ENCODE measurements at places on chromosomes 5 and 9. TPM values are rescaled to one million over a fixed set of nuclear protein-coding genes. Genes with fewer than 3 reads are reported as not detected.

DNA sequence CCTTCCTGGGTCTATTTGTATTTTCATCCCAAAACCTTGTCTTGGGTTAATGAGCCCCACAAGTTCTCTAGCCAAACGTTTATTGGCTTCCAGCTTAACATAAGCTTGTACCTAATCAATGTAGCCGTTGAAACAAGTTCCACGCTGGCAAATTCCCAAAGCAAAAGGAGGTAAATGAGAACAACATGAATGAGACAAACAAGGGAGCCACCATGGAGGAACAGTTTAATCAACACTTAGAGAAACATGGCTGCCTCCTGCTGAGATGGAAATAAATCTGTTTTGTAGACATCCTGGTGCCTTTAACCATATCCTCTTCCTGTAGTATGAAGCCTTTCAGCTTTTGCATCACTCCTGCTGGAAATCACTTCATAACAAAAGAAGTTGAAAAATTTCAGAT is 166.6 kb upstream of the NFIB start:
- no peak for DNase-seq
- H3K27me3 ChIP-seq = no peaks in the 10 kb centered on the region
- H3K27ac ChIP-seq = no peak overlapping the region
- H3K36me3 ChIP-seq = no peaks in the 10 kb centered on the region
- H3K4me3 ChIP-seq = no peak overlapping the region
- no peaks in the 10 kb centered on the region for H3K4me1 ChIP-seq

DNA sequence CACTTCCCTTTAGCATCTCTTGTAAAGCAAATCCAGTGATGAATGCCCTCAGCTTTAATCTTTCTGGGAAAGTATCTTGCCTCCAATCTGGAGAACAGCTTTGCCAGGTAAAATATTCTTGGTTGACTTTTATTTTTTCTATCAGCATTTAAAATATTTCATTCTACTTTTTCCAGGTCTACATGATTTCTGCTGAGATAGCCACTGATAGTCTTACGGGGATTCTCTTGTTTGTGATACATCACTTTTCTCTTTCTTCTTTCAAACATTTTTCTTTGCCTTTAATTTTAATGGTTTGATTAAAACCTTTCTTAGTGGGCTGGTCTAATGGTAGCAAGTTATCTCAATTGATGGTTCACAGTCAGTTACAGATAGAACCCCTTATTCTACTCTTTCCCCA is 33.9 kb upstream of the FAM120A start:
- no peaks in the 10 kb centered on the region for H3K36me3 ChIP-seq
- no peak overlapping the region for H3K27ac ChIP-seq
- no peaks in the 10 kb centered on the region for H3K4me1 ChIP-seq
- H3K27me3 ChIP-seq = no peaks in the 10 kb centered on the region
- DNase-seq = no peak

GRCh38 chr9:138052322-138052615 is 174.7 kb downstream of the CACNA1B start:
- H3K4me1 ChIP-seq = no peaks in the 10 kb centered on the region
- no peaks in the 10 kb centered on the region for H3K27me3 ChIP-seq
- no peak overlapping the region for H3K27ac ChIP-seq
- DNase-seq = no peak

GRCh38 chr9:108552459-108553040 is 303.2 kb downstream of the ACTL7B start:
- H3K27ac ChIP-seq = no peak overlapping the region
- no peaks in the 10 kb centered on the region for H3K4me1 ChIP-seq
- H3K27me3 ChIP-seq = no peaks in the 10 kb centered on the region
- DNase-seq = no peak

GRCh38 chr9:86598411-86599239 is 244.4 kb upstream of the TUT7 start:
- DNase-seq = peak; percentile 50
- H3K4me3 ChIP-seq = no peak overlapping the region
- no peaks in the 10 kb centered on the region for H3K36me3 ChIP-seq
- H3K4me1 ChIP-seq = peaks cover 9% of the 10 kb centered on the region
- no peaks in the 10 kb centered on the region for H3K27me3 ChIP-seq
- no peak overlapping the region for H3K27ac ChIP-seq

DNA sequence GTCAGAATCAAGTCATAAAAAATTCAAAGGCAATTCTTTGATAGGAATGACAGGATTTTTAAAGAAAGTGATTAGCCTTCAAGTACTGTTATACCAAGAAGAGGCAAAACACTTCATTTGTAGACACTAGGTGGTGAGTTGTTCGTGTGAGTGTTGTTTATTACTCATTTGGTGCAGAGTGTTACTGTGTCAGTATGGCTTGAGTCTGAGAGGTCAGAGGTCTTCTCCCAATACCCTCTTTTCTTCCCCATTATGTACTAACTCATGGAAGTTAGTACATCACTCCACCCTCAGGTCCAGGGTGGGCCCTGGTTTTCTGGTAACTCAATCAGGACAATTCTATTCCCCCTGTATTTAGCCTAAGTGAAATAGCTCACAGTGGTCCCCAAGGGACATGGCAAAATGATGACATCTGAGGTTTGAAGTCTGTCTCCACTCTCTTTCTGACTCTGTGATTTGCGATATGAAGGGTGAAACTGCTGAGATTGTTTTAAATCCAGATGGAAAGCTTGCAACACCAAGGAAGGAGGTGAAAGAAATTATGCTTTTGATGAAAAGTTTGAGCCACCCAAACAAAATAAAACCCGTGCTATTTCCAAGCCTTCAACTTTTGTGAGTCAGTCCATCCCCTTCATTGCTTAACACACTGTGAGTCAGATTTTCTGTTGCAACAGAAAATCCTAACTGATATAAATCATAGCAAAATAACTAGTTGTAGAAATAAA is 56.8 kb downstream of the NUDT12 start:
- H3K27me3 ChIP-seq = no peaks in the 10 kb centered on the region
- H3K4me3 ChIP-seq = no peak overlapping the region
- no peak overlapping the region for H3K27ac ChIP-seq
- H3K4me1 ChIP-seq = no peaks in the 10 kb centered on the region

GRCh38 chr9:75369989-75370388 is 281.7 kb downstream of the OSTF1 start:
- H3K4me1 ChIP-seq = no peaks in the 10 kb centered on the region
- no peaks in the 10 kb centered on the region for H3K36me3 ChIP-seq
- H3K4me3 ChIP-seq = no peak overlapping the region

- H3K4me1 ChIP-seq = no peaks in the 10 kb centered on the region
- H3K4me3 ChIP-seq = no peak overlapping the region
- DNase-seq = no peak
- no peaks in the 10 kb centered on the region for H3K36me3 ChIP-seq
- no peaks in the 10 kb centered on the region for H3K27me3 ChIP-seq
- H3K27ac ChIP-seq = no peak overlapping the region
Observed at GRCh38 chr9:137429974-137430722, 7.0 kb downstream of the NOXA1 start.

DNA sequence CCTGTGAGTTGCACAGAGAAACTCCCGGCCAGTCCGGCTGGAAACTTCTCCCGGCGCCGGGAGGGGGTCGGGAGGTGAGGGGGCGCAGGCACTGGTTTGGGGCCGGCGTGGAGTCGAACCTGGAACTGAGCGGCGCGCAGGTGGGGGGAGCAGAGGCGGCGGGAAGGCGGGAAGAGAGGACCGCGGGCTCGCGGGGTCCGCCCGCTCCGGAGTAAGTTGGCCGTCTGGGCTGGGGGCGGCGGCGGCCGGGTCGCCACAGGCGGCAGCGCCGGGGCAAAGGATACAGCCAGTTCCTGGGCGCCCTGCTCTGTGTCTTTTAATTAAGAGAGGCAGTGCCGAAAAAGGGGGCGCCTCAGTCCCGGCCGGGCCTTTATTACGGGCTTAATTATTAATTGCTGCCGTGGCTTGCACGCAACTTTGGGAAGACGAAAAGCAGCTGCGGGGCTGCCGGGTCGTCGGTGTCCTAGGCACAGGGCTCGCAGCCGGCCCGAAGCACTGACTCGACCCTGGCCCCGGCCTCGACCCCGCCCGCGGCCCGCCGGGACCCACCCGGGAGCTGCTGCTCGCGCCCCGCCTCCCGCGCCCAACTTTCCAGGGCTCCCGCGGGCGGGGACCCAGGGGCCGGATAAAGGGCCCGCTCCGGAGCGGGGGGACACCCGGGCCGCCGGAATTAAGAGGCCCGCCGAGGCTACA is 1.1 kb downstream of the NTNG2 start:
- H3K27me3 ChIP-seq = no peaks in the 10 kb centered on the region
- peak overlapping the region; percentile 64 for H3K4me3 ChIP-seq
- H3K4me1 ChIP-seq = peaks cover 20% of the 10 kb centered on the region
- H3K36me3 ChIP-seq = no peaks in the 10 kb centered on the region
- DNase-seq = no peak

DNA sequence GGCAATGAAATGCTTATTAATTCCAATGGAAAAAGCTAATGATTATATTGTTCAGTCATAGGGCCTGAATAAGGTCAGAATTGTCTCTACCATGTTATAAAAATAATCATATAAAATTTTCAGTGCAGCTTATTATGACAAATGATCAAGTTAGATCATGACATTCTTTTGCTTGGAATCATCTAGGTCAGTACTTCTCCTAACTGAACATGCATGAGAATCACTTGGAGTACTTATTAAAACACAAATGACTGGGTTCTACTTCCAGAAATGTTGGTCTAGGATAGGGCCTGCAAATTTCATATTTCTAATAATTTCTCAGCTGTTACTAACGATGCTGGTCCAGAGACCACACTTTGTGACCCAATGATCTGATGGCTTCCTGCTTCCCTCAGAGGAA is 806.0 kb upstream of the ZNF608 start:
- H3K4me3 ChIP-seq = no peak overlapping the region
- H3K36me3 ChIP-seq = no peaks in the 10 kb centered on the region
- H3K27ac ChIP-seq = no peak overlapping the region
- DNase-seq = no peak

GRCh38 chr5:72878854-72879253 is 62.4 kb downstream of the TNPO1 start:
- no peak for DNase-seq
- H3K4me1 ChIP-seq = no peaks in the 10 kb centered on the region
- no peak overlapping the region for H3K27ac ChIP-seq
- no peak overlapping the region for H3K4me3 ChIP-seq

DNA sequence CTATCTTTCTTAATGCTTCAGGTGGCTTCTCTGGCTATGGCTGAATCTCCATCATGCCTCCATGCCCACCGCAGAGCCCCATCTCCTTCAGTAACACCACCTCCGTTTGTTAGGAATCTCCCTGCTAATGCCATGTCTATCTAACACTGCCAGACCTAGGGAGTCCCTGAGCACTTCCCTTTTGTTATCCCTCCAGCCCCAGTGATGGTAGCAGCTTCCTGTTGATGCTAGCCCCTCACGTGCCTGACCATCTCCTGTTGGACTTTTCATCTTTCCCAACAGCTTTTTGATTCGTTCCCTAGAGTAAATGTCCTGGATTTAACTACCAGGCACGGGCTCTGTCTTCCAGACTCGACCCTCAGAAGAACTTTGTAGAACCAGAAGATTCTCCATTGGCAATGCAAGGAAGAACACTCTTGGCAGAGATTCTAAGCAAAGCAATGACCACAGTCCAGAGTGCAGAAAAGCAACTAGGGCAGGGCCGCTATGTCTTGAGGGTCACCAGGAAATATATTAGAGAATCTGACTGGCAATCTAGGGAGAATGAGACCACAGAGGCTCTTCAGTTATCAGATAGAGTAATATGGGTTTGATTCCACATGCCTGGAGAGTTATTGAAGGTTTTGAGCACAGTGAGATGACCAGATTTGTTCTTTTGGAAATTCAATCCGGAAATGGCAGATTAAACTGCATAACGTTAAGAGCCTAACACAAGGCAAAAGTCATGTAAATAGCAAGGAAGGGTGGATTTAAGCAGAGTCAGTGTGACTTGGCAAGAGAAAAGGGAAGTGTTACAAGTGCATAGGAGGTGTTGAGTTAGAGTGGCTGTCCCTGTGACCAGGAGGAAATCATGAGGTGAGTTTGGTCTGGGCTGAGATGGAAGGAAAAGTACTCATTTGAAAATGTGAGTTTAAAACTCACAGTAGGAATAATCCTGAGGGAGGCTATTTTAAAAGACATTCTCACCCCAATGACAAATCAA is 555.2 kb downstream of the ACTL7B start:
- no peak overlapping the region for H3K27ac ChIP-seq
- H3K36me3 ChIP-seq = no peaks in the 10 kb centered on the region
- peaks cover 5% of the 10 kb centered on the region for H3K4me1 ChIP-seq
- no peak for DNase-seq
- no peaks in the 10 kb centered on the region for H3K27me3 ChIP-seq

DNA sequence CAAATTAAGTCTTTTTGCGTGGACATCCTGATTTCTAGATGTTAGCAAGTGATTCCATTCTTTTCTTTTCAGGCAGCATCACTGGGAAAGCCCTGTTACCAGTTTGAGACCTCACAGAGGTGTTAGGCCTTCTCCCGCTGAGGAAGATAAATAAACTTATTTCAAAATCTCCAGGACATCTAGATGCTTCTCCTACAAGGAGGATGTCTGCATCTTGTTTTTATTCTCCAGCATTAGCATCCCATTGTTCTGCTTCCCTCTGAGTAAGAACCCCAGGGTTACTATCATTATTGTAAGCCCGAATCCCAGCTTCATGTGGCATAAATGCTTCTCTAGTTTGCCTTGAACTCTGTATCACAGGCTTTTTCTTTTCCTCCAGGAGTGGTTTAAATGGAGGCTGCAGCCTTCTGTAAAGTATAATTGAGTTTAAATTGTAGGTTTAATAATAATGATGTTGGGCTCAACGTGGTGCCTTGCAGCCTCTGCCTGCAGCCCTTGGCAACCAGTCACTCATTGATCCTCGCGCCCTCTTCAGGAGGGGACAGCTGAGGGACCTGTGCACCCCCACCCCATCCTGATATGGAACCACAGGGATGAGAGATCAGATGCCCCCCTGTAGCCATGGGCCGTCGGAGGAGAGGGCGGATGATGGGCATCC is 114.9 kb downstream of the PDZD2 start:
- no peak overlapping the region for H3K27ac ChIP-seq
- H3K36me3 ChIP-seq = no peaks in the 10 kb centered on the region
- DNase-seq = no peak
- no peaks in the 10 kb centered on the region for H3K27me3 ChIP-seq

GRCh38 chr9:27683181-27683580 is 109.9 kb upstream of the C9orf72 start:
- no peak overlapping the region for H3K4me3 ChIP-seq
- DNase-seq = no peak
- no peaks in the 10 kb centered on the region for H3K4me1 ChIP-seq
- no peak overlapping the region for H3K27ac ChIP-seq

Gene KCNIP1
- total RNA-seq = 1.8 TPM

Gene PCDHA8
- total RNA-seq = 0.23 TPM

Gene TAS2R1
- 0.85 TPM for total RNA-seq

Gene TTC39B
- 30.0 TPM for total RNA-seq

Gene TNFAIP8
- 18.5 TPM for total RNA-seq

Gene SARDH
- 8.4 TPM for total RNA-seq

Gene IL13
- total RNA-seq = not detected

Gene MARCHF3
- total RNA-seq = 10.2 TPM

Gene TEX48
- total RNA-seq = not detected

Gene GPR21
- 6.1 TPM for total RNA-seq

Gene SLC25A2
- total RNA-seq = 0.83 TPM

Gene PCDHGB3
- total RNA-seq = 7.9 TPM

Data from lung (tissue), 17 donors.